ENCODE measurements at places on chromosomes 1 and 21.

- no peak for DNase-seq
Observed at GRCh38 chr1:59013276-59013927, 229.6 kb upstream of the JUN start.

DNA sequence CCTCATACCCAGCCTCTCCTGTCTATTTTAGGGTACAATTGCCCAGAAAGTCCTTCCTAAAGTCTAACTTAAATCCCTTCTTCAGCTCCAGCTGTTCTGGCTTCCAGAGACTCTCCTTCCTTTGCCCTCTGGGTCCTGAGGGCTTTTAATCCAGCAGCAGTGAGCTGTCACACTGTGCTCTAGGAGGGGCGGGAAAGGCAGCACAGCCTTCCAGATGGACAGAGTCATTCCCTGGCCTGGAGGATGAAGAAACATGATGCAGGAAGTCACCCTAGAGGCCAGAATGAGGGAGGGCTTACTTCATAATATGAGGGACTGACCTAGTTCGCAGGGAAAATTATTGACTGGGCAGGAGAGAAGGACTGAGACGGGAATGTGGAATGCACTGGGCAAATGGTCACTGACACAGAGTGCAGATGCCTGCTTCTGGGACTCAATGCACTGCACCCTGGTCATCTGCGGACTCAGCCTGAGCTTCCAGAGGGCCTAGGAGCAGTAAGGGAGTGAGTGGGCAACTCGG lies 1.3 kb downstream of the SH2D2A start:
- no peak for DNase-seq

GRCh38 chr1:114290341-114290740 lies 136.7 kb upstream of the SYT6 start:
- DNase-seq = no peak

DNA sequence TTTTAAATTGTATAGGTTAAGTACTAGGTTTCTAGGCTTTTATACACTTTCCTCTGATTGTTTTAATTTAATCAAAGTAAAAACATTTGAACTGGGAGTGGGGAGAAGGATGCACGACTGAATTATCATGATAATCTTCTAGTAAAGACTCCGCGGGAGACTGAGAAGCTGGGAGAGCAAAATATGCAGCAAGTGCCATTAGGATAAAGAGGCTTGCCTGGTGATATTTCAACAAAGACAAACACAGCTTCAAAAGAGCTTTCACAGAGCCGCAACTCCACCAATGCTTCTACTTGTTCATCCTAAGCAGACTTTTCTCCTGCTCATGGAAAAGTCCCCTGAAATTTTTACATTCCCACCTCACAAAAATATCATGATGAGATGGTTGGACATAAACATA lies 239.0 kb upstream of the PTBP2 start:
- no peak for DNase-seq

Measured in GM12891 (cell line).